ENCODE measurements at places on chromosomes 12 and 14.

DNA sequence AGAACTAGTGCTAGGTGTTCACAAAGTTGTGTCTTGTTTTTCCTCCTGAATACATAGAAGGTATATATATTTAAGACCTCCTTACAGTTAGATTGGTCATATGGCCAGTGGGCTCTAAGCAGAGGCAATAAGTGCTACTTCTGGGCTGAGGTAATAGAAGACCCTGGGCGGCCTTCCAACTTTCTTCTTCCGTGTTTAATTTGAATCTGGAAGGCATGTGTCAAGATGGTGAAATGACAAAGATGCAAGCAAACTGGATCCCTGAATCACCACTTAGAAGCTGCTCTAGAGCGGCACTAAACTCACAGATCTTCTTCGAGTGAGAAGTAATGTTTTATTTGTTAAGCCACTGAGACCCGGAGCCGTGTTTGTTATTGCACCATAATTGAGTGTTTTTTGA is 201.0 kb upstream of the GZMB start:
- no peak for DNase-seq

- DNase-seq: no peak
Measured at GRCh38 chr12:11801643-11802042, 152.2 kb downstream of the ETV6 start.

DNA sequence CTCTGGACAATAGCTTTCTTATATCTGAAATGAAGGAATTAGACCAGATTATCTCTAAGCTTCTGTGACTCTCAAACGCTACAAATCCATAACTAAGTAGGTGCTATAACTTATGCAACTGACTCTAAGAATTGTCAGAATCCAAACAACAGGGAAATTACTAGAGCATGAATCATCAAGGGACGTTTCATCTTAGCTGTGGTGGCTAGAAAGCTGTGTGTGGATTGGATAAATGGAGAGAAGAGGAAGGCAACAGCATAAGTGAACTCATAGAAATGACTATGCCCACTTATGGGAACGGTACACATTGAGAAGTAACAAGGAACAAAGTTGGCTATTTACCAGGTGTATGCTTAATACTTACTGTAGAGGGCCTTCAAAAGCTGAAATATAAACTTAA is 96.0 kb upstream of the NEDD1 start:
- no peak for DNase-seq

- no peak for DNase-seq
Measured at GRCh38 chr14:90810806-90811205, 5.4 kb downstream of the TTC7B start.

- no peak for DNase-seq
Measured at GRCh38 chr12:105013892-105014291, 27.8 kb downstream of the NOPCHAP1 start.

Data from stimulated activated CD4-positive, alpha-beta T cell treated with anti-CD3 and anti-CD28 coated beads, TNF-alpha, amount 100 ng/mL, for 1 hour (primary cell).